Fibroblast of upper back skin (primary cell): ENCODE measurements at places on chromosomes 7 and 10.

- DNase-seq: no peak
Measured at GRCh38 chr7:144907577-144907976, 71.7 kb upstream of the TPK1 start.

DNA sequence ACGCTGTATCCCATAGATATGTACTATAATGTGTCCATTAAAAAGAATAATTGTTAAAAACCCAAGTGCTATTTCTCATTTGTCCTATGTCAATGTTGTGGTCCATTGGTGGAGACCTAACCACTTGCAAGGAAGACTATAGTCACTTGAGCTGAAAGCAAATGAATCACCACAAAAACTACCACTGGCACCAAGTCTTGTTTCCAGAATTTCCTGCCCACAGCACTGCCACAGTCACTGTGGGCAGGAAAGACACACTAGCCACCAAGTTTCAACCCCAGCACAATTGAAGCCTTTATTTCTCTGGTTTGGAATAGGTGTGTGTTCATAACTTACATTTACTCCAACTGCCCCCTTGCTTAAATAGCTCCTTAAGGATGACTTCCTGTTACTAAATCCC lies 12.4 kb downstream of the DIP2C start:
- no peak for DNase-seq

DNA sequence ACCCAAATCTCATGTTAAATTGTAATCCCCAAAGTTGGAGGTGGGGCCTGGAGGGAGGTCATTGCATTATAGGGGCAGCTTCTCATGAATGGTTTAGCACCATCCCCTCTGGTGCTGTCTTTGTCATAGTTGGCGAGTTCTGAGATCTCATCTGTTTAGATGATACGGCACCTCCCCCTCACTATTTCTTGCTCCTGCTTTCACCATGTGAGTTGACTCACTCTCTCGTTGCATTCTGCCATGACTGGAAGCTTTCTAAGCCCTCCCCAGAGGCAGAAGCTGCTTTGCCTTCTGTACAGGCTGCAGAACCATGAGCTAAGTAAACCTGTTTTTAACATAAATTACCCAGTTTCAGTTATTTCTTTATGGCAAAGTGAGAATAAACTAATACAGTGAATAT lies 18.9 kb upstream of the ZNF138 start:
- DNase-seq: no peak

GRCh38 chr7:85693326-85693725 lies 506.5 kb upstream of the SEMA3D start:
- DNase-seq: no peak

- peak; percentile 31 for DNase-seq
Measured at GRCh38 chr7:112938863-112939573, 147.6 kb downstream of the GPR85 start.

GRCh38 chr7:55306331-55306730 lies 58.8 kb upstream of the LANCL2 start:
- peak; percentile 42 for DNase-seq

- no peak for DNase-seq
Measured at GRCh38 chr7:82507976-82508677, 64.5 kb upstream of the CACNA2D1 start.

DNA sequence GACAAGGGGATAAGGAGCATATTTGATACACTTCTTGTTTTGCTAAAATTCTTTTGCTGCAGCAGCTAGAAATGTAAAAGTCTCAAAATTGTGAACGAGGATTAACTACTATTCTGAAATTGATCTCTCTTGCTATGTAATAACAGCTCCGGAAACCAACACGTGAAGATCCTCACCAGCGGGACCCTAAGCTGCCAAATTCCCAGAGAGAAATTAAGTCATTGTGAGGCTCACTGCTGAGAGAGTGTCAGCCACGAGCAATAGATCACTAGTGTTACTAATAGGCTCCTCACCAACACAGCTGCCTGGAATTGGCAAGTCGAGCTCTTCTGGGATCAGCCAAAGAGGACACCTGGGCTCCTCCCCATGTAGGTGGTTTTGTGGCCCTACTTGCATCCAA lies 5.6 kb upstream of the VWA2 start:
- DNase-seq: no peak

DNA sequence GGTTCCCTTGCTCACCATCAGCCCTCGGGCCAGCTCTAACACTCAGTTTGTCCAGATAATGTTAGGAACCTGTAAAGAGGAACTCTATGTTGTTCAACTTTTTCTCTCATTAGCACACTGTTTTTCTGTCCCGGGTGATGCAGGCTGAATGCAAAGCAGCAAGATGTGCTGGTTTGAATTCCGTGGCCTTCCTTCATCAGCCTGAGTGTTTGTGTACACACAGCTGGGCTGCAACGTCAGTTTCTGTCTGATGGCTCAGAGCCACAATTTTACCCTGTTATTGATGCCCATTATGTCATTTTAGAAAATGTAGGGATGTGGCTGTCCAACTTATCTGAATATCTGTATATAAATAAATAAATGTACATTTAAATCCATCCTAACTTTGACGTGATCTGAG lies 152.0 kb downstream of the PLPP4 start:
- DNase-seq: no peak

DNA sequence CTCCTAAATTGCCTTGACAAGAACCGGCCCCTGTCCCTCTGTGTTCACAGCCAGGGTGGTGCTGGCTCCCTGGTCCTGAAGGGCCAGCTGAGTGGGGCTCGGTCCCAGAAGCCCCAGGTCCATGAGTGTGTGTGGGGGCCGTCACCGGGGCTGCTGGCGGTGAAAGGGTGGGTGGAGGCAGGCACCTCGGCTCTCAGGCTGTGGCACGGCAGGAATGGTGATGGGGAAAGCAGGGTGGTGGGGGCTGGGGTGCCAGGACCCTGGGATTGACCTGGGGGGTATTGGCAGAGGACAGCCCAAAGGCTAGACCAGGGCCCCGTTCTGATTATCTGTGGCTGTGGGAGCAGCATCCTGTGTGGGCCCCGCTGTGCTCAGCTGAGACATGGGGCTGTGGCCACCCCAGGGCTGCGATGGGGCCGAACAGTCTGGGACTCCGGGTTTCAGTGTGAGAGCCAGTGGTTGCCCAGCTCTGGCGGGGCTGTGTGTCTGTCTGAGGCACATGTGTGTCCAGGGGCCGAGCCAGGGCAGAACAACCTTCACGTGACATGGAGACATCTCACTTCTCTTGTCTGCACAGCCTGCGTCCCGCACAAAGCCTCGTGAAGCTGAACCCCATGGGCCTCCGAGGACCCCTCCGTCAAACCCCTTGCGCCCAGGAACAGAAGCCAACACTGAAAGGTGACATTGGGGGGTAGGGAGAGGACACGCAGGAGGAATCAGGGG lies 144.2 kb downstream of the ELFN1 start:
- DNase-seq: no peak

- peak; percentile 8 for DNase-seq
Measured at GRCh38 chr10:60209874-60210570, 179.7 kb downstream of the ANK3 start.

GRCh38 chr10:98646998-98647917 lies 200.5 kb upstream of the HPS1 start:
- DNase-seq: no peak

GRCh38 chr7:88664630-88665233 lies 94.8 kb upstream of the ZNF804B start:
- DNase-seq: peak; percentile 47

GRCh38 chr10:15744217-15744865 lies 24.6 kb upstream of the ITGA8 start:
- peak; percentile 41 for DNase-seq

GRCh38 chr10:115091161-115091560 lies 2.0 kb upstream of the ATRNL1 start:
- no peak for DNase-seq

- DNase-seq: no peak
Measured at GRCh38 chr7:38163671-38164070, 14.4 kb upstream of the STARD3NL start.

DNA sequence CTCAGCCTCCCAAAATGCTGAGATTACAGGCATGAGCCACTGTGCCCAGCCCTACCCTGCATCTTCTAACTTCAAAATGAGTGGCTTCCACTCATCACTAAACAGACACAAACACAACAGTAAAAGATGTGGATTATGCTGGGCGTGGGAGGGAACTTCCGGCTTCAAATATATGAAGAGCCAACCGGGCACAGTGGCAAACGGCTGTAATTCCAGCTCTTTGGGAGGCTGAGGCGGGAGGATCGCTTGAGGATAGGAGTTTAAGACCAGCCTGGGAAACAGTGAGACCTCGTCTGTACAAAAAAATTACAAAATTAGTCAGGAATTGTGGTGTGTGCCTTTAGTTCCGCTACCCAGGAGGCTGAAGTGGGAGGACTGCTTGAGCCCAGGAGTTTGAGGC lies 92.2 kb upstream of the GNA12 start:
- DNase-seq: no peak

- no peak for DNase-seq
Measured at GRCh38 chr10:79170993-79171392, 102.2 kb downstream of the ZMIZ1 start.

DNA sequence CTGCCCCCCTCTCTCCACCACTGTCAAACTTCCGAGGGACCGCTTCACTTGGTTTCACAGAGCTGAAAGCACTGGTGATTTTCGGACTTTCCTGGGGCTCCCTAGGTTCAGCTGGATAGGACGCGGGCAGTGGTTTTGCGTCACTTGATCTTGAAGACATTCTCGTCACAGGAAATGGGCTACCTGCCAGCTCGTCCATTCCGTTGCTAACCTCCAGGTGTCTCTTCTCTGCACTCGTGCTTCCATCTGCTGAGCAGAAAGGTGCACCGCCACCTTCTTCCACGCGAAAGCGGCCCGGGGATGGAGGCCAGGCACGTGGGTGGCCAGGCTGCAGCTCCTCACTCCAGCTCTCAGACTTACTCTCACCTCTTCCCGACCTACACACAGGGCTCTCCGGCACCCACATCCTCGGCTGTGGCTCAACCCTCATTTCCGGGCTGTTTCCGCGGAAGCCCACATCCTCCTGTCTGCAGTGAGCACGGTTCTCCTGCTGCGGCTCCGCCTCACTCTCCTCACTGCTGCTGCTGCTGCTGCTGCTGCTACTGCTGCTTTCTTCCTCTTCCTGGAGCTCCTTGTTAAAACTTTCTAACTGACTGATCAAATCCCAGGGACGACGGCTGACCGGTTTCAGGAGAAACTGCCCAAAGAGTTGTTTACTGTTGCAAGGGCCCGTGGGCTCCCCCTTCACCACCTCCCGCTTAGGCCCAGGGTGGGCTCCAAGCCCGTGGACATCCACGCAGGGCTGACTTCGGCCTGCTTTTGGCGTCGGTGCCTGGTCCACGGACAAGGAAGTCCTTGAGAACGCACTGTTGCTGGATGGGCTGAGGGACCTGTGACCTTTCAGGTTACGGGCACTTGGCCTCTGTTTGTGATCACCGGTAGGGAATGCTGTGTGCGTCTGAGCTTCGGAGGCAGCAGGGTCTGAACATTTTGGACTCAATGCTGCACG lies 32.1 kb downstream of the JCAD start:
- no peak for DNase-seq

DNA sequence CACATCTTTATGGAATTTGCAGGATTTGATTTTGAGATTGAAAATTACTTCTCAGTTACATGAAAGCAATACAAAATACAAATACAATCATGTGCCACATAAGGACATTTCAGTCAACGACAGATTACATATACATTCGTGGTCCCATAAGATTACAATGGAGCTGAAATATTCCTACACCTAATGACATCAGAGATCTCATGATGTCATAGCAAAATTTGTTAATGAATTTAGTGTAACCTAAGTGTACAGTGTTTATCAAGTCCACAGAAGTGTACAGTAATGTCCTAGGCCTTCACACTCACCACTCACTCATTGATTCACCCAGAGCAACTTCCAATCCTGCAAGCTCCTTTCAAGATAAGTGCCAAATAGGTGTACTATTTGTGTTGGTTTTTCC lies 126.5 kb downstream of the GPAM start:
- no peak for DNase-seq

GRCh38 chr7:73918926-73919693 lies 58.2 kb downstream of the TMEM270 start:
- DNase-seq: no peak

DNA sequence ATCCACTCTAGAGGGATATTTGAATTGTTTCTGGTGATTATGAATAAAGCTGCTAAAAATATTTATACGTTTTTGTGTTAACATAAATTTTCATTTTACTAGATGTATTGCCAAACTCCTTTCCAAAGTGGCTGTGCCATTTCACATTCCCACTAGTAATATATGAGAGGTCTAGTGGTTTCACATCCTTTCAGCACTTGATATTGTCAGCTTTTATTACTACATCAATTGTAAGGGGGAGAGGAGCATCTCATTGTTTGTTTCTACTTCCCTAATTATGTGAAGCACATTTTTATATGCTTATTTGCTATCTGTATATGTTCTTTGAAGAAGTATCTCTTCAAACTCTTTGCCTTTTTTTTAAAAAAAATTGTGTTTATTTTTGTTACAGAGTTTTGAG lies 184.5 kb downstream of the ADK start:
- no peak for DNase-seq

- DNase-seq: no peak
Measured at GRCh38 chr7:22853674-22854157, 31.1 kb upstream of the TOMM7 start.
